CD4-positive, alpha-beta T cell treated with Interleukin-12 subunit alpha and Interleukin-12 subunit beta, for 1 hour (primary cell): ENCODE measurements at places on chromosomes 3 and 15.

DNA sequence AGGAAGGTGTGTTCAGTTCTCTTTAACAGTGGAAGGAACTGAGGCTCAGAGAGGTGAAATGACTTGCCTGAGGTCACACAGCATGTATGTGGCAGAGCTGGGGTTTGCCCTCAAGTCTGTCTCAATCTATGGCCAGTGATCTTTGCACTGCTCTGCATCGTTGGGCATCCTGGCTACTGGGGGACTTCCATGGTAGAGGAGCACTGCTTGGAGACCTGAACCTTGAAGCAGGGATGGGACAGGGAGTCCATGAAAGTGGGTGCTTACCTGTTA, 2.0 kb downstream of the CORO2B start:
- DNase-seq = no peak

DNA sequence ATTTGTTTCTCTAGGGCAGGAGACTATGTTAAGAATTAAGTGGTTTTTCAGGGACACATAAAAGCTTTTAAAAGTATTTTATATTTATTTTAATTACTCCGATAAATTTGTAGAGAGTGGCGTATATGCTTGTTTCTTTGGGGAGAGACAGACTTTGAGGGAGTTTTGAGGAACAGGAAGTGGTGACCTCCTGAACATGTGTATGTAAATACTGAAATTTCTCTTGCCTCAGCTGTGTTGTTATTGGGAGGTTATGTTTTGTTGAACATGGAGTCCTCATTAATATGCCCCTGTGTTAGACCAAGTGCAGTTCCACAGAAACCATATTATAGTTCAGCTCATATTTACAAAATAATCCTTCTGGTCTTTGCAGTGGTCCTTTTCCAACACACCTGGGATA, 41.8 kb upstream of the UTS2B start:
- DNase-seq = no peak

GRCh38 chr3:14810070-14810791, 8.5 kb upstream of the FGD5 start:
- no peak for DNase-seq

GRCh38 chr3:23837691-23838090, 31.9 kb downstream of the UBE2E1 start:
- no peak for DNase-seq

DNA sequence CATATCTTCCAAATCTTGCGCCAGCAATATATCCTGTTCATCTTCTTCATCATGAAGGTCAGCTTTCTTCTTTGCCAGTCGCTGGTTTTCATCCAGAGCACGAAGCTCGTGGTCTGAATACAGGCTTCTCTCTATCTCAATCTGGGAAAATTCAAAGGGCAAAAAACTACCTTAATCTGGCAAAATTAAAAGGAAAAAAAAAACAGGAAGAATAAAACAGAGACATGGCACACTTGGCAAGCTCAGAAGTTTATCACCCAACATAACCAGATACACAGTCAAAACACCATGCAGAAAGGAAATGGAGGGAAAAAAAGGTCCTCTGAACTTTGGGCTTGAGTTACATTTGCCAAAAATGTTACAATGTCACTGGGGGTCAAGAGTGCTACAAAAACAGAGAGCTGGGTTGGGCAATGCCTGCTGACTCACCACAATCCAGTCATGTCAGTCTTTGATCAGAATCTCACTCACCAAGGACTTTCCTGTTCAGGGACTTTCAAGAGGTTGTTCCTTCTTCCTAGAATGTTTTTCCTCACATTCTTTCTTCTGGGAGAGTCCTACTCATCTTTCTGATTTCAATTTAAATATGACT, 1.5 kb downstream of the MRPL46 start:
- DNase-seq = no peak

- DNase-seq = no peak
These were observed 687.0 kb downstream of the NAALADL2 start for GRCh38 chr3:175546115-175546514.

DNA sequence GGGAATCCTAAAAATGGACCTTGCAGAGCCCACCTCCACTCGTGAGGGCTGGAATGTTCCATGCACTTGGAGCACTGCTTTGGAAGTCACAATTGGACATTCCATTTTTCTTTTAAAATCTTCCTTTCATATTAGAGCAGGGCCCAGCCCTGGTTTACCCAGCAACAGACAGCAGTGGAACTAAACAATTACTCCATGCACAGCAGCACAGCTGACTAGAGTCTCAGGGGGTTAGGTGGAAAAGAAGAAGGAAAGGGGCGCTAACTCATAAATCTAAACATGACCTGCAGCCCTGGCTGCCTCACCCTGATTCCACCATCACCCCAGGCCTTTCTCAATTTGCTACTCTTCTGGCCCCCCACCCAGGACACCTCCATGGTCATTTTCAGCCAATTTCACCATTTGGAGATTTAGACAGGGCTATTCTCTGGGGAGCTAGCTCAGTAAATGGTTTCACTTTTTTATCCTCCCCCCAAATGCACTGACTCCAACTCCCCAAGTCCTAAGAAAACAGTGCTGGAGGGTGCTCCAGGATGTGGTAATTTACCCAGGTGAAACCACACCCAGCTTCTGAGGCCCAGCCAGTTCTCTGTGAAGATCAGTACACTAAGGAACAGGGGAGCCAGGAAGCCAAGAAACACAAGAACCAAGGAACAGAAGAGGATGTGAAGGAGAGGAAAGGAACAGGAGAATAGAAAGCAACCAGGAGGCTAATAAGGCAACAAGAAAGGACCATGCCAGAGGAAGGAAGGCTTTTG, 1.6 kb upstream of the LRRC31 start:
- DNase-seq = no peak
